ENCODE measurements at places on chromosomes 3 and 15.
A peak's percentile ranks its signal among the peaks of the same experiment; 100 is the strongest.

DNA sequence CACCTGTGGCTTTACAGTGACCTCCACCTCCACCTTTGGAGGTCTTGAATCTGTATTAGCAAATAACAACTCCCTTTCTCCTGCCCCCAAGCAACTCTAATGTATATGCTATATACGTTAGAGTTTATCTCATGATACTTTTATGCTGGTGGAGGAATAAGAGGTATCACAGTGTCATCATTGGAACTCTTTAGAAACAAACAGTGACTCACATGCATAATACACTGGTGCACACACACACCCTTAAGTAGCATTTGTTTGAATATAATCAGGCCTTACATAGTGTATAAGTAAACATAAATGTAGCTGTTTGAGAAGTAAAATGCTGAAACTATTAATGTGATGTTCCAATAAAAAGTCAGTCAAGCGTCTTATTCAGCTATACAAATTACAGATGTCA, 280.2 kb upstream of the C2CD4B start:
- H3K27ac ChIP-seq: no peak overlapping the region
- no peaks in the 10 kb centered on the region for H3K36me3 ChIP-seq
- no peak for DNase-seq

DNA sequence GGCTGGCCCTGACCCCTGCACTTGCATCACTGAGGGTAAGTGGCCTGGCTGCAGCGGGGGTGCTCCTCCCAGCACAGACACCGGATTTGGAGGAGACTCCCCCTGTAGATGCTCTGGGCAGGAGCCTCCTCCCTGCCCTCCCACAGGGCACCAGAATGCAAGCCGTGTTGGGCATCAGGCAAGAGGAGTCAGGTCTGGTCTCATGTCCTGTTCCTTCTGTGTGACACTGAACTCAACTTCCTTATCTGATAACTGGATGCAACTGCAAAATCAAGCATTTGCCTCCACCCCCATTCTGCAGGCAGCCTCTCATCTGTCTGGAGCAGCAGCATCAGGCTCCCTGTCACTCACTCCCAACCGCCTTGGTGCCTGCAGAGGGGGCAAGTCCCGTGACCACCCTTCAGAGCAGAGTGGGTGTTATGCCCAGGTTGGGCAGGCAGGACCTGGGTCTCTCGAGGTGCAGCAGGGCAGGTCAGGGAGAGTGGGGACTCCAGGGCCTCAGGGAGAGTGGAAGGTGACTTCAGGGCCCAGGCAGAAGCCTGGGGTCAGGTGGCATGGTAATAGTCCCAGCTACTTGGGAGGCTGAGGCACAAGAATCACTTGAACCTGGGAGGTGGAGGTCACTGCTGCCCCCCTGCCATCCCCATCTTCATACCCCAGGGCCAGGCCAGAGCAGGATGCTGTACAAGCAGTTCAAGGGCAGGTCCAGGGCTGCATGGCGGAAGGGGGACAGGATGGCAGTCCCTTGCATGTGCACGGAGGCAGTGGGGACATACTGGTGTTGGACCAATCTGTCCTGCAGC, 10.5 kb upstream of the RPL29 start:
- H3K27ac ChIP-seq: peak overlapping the region; percentile 23
- H3K4me3 ChIP-seq: no peak overlapping the region
- peaks cover 34% of the 10 kb centered on the region for H3K4me1 ChIP-seq
- no peaks in the 10 kb centered on the region for H3K27me3 ChIP-seq
- no peak for DNase-seq

GRCh38 chr15:64110950-64111678, 15.3 kb downstream of the SNX1 start:
- DNase-seq: no peak
- H3K4me1 ChIP-seq: peaks cover 32% of the 10 kb centered on the region
- H3K27me3 ChIP-seq: no peaks in the 10 kb centered on the region

DNA sequence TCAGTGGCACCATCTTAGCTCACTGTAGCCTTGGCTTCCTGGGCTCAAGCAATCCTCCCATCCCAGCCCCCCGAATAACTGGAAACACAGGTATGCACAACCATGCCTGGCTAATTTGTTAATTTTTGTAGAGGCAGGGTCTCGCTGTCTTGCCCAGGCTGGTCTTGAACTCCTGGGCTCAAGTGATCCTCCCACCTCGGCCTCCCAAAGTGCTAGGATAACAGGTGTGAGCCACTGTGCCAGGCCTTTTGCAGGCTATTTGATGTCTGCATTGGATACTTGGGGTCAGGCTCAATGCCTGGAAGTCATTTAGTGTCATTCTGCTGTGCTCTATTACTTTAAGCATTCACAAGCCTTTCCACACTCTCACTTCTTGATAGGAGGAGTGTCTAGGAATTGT, 17.6 kb downstream of the LIMD1 start:
- no peaks in the 10 kb centered on the region for H3K36me3 ChIP-seq
- no peak overlapping the region for H3K27ac ChIP-seq
- H3K27me3 ChIP-seq: no peaks in the 10 kb centered on the region
- H3K4me3 ChIP-seq: no peak overlapping the region

DNA sequence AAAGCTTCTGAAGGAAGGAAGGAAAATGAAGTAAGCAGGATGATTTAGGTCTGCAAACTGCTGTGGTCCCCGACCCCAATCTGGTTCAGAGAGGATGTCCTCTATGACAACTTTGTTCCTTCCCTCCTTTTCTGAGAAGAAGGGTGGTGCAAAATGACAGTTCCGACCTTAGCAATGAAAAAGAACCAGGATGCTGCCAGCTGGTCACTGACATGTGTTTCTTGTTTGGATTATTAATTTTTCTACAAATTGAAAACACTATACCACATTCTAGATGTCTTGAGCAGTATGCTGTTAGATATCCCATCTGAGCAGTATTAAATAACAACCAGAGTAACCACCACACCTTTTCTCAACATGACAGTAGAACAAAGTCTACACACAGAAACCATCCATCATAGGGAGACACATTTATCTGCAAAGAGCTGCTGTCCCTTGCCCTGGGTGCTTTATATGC, 27.5 kb downstream of the CDCP1 start:
- peaks cover 13% of the 10 kb centered on the region for H3K4me1 ChIP-seq
- no peak overlapping the region for H3K4me3 ChIP-seq
- H3K36me3 ChIP-seq: no peaks in the 10 kb centered on the region
- no peaks in the 10 kb centered on the region for H3K27me3 ChIP-seq

DNA sequence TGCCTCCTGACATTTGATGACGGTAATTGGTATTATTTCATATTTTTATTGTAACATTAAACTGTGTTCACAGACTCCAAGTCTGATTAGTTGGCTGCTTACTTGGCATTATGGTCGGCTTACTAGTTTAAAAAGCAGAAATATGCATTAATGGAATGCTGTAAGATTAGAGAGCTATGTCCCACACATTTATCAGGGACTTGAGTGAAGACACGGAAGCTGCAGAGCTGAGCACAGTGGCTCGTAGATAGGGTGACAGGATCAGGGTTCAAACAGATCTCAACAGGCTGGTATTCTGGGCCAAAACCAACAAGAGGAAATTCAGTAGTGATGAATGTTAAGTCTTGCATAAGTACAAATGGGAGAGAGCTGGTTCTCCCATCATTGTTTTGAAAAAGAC, 113.8 kb downstream of the ADAMTSL3 start:
- no peak for DNase-seq
- H3K4me1 ChIP-seq: peaks cover 21% of the 10 kb centered on the region
- no peak overlapping the region for H3K27ac ChIP-seq
- no peaks in the 10 kb centered on the region for H3K36me3 ChIP-seq

Data from esophagus muscularis mucosa (tissue), 4 donors.